ENCODE measurements at places on chromosomes 7 and 10. TPM values are rescaled to one million over a fixed set of nuclear protein-coding genes. Genes with fewer than 3 reads are reported as not detected.

Gene PTPRZ1
- total RNA-seq, result not detected

Gene VSTM2A
- total RNA-seq, result not detected

Gene FGF8
- not detected for total RNA-seq

Gene HERPUD2
- 21.5 TPM for total RNA-seq

Gene BTBD16
- 0.32 TPM for total RNA-seq

Gene NUDT13
- total RNA-seq, result 1.7 TPM

Gene TMEM26
- total RNA-seq, result 0.10 TPM

Gene SCIN
- total RNA-seq, result 0.11 TPM

Gene ANKRD1
- total RNA-seq, result 1,558 TPM

Gene MINPP1
- 4.4 TPM for total RNA-seq

Gene SEMA4G
- total RNA-seq, result 0.74 TPM

Gene TAS2R41
- total RNA-seq, result not detected

Gene FGFR2
- total RNA-seq, result 0.36 TPM

Gene NKX6-2
- total RNA-seq, result not detected

Gene CTAGE4
- not detected for total RNA-seq

Gene NUTM2E
- total RNA-seq, result not detected

Gene SORCS1
- 0.22 TPM for total RNA-seq

Gene CYP26C1
- total RNA-seq, result not detected

Gene COL28A1
- 6.3 TPM for total RNA-seq
